ENCODE measurements at places on chromosomes 16 and 17.

DNA sequence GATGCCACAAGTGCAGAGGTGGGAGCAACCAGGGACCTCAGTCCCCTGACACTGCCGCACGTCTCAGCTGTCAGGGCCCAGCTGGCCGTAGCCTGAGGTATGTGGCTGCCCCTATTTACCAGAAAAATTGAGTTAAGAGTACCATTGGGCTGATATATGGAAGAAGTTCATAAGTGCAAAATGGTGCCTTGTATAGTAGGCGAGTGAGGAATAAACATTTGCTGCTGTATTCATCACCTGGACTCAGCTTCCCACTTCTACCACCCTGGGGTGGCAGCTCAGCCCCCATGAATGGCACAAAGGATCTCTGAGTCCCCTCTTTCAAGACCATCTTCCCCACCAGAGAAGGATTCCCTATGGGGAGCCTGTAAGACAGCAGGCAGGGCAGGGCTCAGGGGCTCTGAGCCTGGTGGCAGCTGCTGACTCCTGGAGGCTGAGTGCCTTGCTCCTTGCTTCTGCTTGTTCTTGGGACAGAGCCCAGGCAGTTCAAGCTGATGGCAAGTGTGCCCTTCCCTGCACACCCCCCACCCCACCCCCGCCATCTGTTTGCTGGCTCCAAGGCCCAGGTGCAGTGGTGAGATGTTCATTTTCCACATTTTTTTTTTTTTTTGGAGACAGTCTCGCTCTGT is 29.0 kb downstream of the TRPV2 start:
- no peak for DNase-seq

GRCh38 chr17:74235040-74235581 is 21.7 kb downstream of the TTYH2 start:
- no peak for DNase-seq

DNA sequence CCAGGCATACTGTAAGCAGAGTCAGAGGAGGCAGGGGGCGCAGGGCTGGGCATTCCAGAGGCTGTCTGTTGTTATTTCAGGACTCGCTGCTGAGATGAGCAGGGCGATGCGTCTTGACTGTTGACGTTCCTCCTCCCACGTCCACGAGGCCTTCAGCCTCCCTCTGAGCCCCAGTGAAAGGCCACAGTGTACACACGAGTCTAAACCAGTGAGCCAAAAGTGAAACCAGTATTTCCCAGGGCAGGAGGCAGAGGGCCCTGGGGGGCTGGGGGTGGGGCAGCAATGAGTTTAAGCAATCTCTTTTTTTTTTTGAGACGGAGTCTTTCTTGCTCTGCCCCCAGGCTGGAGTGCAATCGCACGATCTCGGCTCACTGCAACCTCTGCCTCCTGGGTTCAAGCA is 21.5 kb downstream of the SMTNL2 start:
- DNase-seq: no peak

DNA sequence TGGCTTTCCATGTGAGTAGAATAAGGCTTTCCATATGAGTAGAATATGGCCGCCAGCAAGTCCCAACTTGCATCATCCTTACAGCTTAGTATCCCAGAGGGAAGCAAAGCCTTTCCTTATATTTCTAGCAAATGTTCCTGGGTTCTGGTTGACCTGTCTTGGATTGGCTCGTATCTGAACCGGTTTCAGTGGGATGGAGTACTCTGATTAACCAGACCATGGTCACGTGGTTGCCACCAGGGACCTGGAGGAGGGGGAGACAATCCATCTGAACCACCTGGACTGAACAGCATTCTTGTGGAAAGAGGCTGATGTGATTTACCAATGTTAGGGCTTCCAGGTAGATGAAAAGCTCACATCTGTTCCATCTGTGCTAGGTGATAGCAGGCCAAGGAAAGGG is 89.0 kb downstream of the SHISA6 start:
- DNase-seq: no peak

DNA sequence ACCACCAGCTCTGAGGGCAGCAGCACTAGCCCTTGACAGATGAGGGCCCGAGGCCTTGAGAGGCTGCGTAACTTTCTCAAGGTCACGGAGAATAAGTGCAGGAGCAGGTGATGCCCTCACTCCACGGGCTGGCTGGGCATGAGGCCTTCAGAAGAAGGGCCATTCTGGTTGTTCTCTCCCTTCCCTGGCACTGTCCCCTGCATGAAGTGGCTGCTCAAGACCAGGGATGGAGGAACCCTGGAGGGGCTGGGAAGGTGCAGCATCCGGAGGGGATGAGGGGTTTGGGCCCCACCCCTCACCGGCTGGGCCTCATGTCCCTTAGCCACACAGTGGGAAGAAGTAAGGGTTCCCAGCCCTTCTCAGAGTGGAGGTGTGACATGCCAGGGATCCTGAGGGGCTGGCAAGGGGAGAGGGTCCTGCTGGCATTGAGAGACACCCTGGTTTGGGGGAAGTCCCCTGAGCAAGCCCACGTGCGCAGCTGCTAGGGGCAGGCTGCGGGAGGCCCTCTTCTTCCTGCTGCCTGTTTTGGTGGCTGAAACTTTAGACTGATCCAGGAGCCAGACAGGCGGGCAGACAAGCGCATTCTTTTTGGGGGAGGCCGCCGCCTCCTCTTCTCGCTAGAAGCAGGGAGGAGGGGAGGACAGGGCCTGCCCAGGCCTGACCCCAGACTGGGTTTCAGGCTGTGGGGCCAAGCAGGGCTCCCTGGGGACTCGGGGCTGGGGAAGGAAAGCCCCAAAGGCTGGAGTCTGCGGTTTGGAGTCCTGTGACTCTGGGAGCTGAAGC is 74.0 kb downstream of the N4BP1 start:
- no peak for DNase-seq

DNA sequence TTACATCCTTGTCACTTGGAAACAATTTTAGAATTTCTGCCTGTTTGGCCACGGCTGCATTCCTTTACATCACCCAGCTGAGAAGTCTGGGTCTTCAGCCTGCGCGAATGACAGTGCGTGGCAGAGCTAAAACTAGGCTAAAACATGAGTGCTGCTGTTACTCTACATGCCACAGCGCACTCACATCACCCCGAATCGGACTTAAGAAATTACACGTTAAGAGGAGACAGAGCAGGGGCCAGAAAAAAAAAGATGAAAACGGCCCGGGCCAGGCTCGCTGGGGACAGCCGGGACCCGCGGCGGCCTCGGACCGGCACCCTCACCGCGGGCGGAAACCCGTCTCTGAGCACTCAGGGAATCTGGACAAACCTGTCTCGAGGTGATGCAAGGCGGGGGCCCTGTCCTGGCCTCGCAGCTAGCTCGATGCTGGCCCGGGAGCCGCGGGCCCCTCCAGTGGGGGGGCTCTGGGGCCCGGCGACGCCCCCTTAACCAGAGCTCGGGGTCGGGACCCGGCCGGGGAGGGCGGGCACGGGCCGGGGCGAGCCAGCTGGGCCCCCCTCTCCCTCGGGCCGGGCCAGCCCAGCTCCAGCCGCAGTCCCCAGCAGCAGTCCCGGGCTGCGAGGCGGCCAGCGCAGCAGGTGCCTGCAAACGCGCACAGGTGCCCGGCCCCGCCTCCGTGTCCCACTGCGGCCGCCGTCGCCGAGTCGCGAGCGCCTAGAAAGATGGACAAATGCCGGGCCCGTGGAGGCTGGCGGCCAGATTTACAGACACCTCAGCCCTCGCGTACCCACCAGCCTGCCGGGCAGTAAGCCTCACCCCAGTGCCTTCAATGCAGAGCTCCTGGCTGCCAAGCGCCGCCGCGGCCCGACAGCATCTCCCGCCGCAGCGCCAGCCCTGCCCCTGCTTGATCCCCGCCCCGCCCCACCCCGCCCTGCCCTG is at the start of gene AKTIP:
AKTIP (minus strand) TSS at position 879 of the 939 bp plus-strand sequence. CDS start 2,950 bp downstream, outside the sequence.
- peak; percentile 42 for DNase-seq

DNA sequence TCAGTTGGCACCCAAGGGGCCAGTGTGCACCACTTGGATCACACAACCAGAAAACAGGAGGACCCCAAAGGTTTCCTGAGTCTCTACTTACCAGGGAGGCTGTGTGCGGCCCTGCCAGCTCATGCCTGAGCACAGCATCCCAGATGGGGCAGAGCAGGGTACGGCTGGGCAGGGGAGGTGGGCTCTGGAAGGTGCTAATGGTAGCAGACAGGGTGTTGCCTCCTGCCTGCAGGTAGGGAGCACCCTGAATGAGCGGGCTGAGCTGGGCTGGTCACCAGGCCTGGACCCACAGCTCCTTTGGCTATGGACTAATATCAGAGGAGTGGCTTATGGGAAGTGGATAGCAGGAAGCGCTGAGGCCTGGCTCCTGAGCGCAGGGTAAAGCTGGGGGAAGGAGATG is 14.6 kb downstream of the RECQL5 start:
- DNase-seq: no peak

DNA sequence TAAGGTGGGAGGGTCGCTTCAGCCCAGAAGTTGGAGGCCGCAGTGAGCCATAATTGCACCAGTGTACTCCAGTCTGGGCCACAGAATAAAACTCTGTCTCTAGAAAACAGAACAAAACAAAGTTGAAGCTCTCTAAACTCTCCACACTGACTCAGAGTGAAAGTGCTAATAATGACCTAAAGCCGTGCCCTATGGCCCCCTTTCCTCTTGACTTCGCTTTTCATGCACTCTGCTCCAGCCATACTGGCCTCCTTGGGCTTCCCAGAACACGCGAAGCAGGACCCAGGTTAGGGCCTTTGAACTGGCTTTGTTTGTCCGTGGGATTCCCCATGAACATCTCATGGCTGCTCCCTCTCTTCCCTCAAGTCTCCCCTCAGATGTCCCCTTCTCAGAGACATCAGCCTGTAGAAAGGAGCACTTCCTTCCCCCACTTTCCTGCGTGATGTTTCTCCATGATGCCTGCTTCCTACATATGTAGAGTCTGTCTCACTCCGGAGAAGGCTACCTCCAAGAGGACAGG is 18.6 kb upstream of the SPN start:
- DNase-seq: no peak

DNA sequence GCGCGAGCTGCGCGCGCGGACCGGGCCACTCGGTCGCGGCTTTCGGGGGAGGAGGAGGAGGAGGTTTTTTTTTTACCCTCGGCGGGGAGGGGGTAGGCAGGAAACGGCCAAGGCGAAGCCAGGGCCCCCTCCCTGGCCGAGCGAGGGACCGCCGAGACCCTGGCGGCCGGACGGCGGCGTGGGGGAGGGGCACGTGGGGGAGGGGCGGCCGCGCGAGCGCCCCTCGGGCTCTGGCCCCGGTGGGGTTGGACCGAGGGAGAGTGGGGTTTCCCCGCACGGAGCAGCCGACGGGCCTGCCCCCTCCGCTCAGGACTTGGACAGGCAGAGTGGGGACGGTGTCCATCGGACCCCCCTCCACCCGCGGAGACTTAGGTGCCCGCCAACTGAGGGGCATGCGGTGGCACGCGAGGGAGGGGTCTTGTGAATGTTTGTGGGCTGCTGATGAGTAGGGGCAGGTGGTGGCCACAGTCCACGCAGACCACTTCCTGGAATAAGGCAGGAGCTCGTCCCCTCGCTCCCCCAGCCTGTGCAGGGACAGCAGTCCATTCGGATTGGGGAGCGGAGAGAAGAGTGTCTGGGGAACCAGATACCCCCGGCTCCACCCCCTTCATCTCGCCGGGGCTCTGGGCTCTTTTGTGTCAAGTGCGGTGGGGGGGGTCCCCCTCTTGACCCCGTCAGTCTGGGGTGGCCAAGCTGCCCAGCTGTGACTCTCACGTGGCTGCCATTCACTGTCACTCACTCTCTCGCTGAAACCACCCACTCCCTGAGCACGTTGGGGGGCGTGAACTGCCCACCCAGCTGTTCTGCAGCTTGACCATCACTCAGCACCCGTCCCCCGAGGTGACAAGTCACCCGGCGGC is 3.0 kb upstream of the CHD3 start:
- peak; percentile 18 for DNase-seq

DNA sequence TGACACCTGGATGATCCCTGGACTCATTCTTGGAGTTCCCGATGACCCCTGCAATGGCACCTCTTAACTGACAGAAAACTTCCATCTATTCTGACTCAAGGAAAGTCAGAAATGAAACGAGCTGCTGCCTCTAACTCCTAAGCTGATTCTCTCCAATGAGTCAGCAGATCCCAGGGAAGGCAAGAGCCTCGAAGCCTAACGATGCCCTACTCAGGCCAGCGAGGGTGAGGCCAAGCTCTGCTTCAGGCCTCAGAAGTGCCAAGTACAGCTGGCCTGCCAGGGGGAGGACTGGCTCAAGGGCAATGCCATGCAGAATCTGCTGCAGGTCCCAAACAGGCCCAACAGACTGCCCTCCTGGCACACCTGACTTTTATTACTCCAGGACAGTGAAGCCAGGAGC is 36.3 kb downstream of the PLXDC1 start:
- no peak for DNase-seq

GRCh38 chr16:27366687-27367460 is 35.1 kb upstream of the IL21R start:
- DNase-seq: no peak
